ENCODE measurements at places on chromosomes 6 and 20.

GRCh38 chr20:9388813-9389161 lies 125.6 kb upstream of the LAMP5 start:
- no peak overlapping the region for H3K4me3 ChIP-seq
- no peak for DNase-seq
- H3K27ac ChIP-seq = no peak overlapping the region
- H3K27me3 ChIP-seq = no peaks in the 10 kb centered on the region
- H3K36me3 ChIP-seq = peaks cover 12% of the 10 kb centered on the region

DNA sequence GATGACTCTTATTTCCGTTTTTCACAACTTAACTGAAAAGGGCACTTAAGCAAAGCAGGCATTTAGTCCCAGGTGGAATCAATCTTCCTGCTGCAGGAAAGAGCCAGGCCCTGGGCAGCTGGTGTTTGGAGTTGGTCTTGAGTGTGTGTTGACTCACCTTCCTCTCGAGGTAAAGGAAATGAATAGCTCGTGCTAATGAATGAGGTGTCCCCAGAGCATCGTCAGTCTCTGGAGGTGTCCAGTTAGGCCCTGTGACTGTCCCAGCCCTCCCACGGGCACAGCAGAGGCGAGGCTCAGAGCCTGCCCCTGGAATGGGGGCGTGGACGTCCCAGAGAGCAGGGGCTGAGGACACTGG lies 277.7 kb downstream of the NRN1 start:
- no peak overlapping the region for H3K27ac ChIP-seq
- peaks cover 6% of the 10 kb centered on the region for H3K27me3 ChIP-seq
- H3K4me3 ChIP-seq = peak overlapping the region; percentile 11
- peak; percentile 29 for DNase-seq
- H3K4me1 ChIP-seq = peaks cover 28% of the 10 kb centered on the region
- no peaks in the 10 kb centered on the region for H3K36me3 ChIP-seq

DNA sequence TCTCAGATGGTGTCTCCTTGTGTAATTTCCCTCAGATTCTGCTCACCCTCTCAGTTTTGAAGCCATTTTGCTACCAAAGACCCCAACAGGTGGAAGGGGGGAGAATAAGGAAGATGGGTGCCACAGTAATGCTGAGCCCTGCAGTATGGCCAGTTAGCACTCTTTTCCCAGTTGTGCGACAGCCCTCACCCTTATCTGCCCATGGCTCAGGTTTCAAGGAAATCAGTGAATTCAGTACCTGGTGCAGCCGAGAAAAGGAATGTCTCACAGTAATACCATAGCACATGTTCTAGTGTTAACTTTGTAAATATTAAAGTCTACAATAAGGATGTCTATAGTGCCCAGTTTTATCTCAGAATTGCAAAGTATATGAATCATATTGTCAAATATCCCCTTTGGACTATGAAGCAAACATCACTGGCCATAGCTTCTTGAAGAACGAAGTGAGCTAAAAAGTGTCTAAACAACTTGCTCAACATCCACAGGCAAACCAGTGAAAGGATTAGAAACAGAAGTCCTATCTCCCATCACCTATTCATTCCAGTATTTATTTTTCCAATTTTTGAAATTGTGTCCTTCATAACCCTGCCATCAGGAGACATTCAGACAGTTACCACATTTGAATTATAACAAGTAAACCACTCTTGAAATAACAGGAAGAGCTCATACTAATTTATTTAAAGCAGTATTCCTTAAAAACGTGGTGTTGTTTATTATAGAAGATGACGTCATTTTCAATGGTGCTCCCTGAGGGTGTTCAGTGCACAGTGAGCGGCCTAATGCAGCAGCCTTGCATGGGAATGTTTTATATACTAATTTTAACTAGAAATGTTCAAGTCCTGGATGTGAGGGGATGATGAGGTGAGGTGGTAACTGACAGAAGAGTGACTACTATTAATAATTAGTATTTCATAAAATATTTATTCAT lies 366.2 kb downstream of the TFAP2A start:
- no peak for DNase-seq
- no peaks in the 10 kb centered on the region for H3K4me1 ChIP-seq

GRCh38 chr6:158787395-158787794 lies 31.8 kb downstream of the EZR start:
- DNase-seq = no peak
- H3K4me1 ChIP-seq = peaks cover 42% of the 10 kb centered on the region
- H3K27me3 ChIP-seq = peaks cover 13% of the 10 kb centered on the region
- peak overlapping the region; percentile 59 for H3K4me3 ChIP-seq

GRCh38 chr20:35085477-35086225 lies 7.0 kb downstream of the TRPC4AP start:
- no peak overlapping the region for H3K4me3 ChIP-seq
- H3K4me1 ChIP-seq = peaks cover 3% of the 10 kb centered on the region
- no peaks in the 10 kb centered on the region for H3K36me3 ChIP-seq
- H3K27ac ChIP-seq = no peak overlapping the region

DNA sequence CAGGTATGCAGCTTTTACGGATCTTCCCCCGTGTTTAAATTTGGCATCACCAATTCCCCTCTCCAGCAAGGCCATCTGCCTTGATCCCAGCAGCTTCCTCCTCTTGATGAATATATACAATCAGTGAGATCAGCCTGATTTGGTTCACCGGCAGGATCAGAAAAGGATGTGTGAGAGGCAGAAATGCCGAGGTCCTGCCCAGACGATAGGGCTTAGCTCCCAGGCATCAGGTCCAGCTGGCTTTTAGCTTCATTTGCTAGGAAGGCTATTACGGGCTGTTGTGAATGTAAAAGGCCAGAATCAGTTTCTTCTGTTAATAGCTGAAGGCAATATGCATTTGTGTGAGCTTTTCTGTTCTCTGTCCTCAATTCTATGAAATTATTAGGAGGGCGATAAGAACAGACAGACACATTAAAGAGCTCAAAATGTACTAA lies 372.8 kb downstream of the BTBD9 start:
- no peaks in the 10 kb centered on the region for H3K36me3 ChIP-seq
- peaks cover 3% of the 10 kb centered on the region for H3K27me3 ChIP-seq
- no peak overlapping the region for H3K4me3 ChIP-seq

GRCh38 chr6:1612974-1613306 lies 3.2 kb downstream of the FOXC1 start:
- no peaks in the 10 kb centered on the region for H3K36me3 ChIP-seq
- H3K27ac ChIP-seq = no peak overlapping the region
- DNase-seq = no peak
- H3K4me3 ChIP-seq = peak overlapping the region; percentile 92

DNA sequence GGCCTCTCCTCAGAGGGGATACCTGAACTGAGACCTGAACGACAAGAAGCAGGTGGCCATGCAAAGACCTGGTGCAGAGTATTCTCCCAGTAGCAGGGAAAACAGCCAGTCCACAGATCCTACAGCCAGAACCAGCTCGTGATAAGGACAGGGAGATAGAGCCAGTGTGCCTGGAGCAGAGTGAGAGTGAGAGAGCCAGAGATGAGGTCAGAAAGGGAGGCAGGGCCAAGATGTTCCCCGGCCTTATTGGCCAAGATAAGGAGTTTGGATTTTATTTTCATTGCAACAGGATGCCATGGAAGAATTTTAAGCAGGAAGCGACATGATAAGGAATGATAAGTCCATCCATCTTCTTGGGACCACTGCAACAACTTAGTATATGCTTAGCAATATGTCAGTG lies 111.8 kb downstream of the UBE3D start:
- no peak overlapping the region for H3K4me3 ChIP-seq
- no peaks in the 10 kb centered on the region for H3K36me3 ChIP-seq
- H3K27ac ChIP-seq = no peak overlapping the region

GRCh38 chr6:3438190-3439167 lies 18.4 kb downstream of the SLC22A23 start:
- H3K4me1 ChIP-seq = peaks cover 39% of the 10 kb centered on the region
- H3K36me3 ChIP-seq = no peaks in the 10 kb centered on the region
- peaks cover 4% of the 10 kb centered on the region for H3K27me3 ChIP-seq
- peak overlapping the region; percentile 95 for H3K27ac ChIP-seq
- DNase-seq = peak; percentile 74

GRCh38 chr6:141401168-141401567 lies 731.6 kb upstream of the GJE1 start:
- no peak overlapping the region for H3K27ac ChIP-seq
- no peak overlapping the region for H3K4me3 ChIP-seq
- no peaks in the 10 kb centered on the region for H3K36me3 ChIP-seq
- no peaks in the 10 kb centered on the region for H3K4me1 ChIP-seq
- no peaks in the 10 kb centered on the region for H3K27me3 ChIP-seq

DNA sequence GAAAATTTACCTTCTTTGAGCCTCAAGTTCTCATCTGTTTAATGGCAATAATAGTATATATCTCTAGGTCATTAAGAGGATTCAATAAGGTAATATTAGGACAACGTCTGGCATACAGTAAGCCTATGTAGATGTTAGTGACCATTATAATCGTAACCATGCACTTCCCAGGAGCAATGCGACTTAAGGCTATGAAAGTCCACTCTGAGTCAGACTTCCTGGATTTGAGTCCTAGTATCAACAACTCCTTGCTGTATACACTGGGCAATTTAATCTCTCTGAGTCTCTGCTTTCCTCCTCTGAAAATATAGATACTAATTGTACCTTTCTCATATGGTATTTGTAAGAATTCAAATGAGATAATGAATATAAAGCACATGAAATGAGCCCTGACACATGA lies 168.1 kb upstream of the HDDC2 start:
- no peak for DNase-seq
- H3K4me1 ChIP-seq = no peaks in the 10 kb centered on the region
- H3K27ac ChIP-seq = no peak overlapping the region

GRCh38 chr6:84771756-84772356 lies 7.5 kb upstream of the TBX18 start:
- H3K4me1 ChIP-seq = peaks cover 15% of the 10 kb centered on the region
- H3K27ac ChIP-seq = no peak overlapping the region
- DNase-seq = no peak
- no peak overlapping the region for H3K4me3 ChIP-seq

- no peak overlapping the region for H3K27ac ChIP-seq
- DNase-seq = no peak
- peaks cover 28% of the 10 kb centered on the region for H3K4me1 ChIP-seq
- H3K4me3 ChIP-seq = no peak overlapping the region
- H3K27me3 ChIP-seq = peaks cover 3% of the 10 kb centered on the region
Observed at GRCh38 chr20:58871533-58872102, 19.1 kb downstream of the GNAS start.

DNA sequence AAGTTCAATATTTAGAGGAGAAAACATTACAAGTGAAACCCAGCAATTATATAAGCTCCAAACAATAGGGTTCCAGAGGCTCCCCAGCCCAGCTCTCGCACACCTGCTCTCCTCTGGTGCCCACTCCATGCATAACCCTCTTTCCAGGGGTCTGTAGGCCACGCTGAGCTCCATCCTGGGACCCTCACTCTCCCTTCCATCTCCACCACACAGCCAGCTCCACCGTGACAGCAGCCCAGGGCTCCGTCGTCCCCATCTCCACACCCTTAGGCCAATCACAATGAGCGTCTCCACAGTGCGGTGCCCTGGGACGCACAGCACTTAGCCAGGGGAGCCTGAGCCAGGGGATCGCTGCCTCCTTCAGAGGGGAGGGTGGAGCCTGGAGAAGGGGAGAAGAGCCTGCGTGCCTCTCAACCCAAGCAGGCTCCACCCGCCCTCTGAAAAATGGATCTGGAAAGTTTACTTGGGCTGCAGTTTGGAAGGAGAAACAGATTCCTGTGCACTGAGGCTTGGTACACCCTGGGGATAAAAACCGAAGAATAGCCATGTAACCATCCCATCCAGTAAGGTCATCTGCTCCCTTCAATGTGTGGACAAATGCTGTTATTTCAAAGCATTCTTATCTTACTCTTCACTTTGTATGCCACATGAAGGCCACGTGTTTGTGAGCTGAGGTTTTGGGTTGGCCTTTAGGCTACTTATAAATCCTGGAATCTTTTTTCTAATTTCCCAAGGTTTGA lies 72.4 kb upstream of the GGTLC1 start:
- no peaks in the 10 kb centered on the region for H3K4me1 ChIP-seq
- no peak overlapping the region for H3K27ac ChIP-seq
- no peaks in the 10 kb centered on the region for H3K36me3 ChIP-seq
- H3K27me3 ChIP-seq = no peaks in the 10 kb centered on the region

- no peak overlapping the region for H3K27ac ChIP-seq
- no peak for DNase-seq
- H3K4me1 ChIP-seq = peaks cover 36% of the 10 kb centered on the region
- peaks cover 5% of the 10 kb centered on the region for H3K36me3 ChIP-seq
- H3K27me3 ChIP-seq = peaks cover 19% of the 10 kb centered on the region
- no peak overlapping the region for H3K4me3 ChIP-seq
Observed at GRCh38 chr20:47781632-47782031, 3.6 kb downstream of the SULF2 start.

DNA sequence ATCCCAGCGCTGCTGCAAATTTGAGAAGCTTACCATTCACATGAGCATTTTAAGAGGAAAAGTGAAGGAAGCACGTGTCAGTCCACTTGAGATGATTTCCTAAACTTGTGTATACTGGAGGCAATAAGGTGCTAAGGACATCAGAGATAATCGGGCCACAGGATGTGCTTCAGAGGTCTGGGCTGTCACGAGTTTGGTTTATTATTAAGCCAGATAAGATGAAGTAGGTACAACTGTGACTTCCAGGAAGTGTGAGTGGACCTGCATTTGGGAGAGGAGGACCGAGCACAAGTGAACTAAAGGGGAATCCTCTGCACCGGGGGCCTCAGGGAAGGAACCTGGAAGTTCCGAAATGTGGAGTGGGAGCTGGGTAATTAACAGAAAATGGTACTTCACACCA lies 1.4 kb downstream of the SAMD5 start:
- DNase-seq = no peak
- peaks cover 5% of the 10 kb centered on the region for H3K4me1 ChIP-seq
- no peaks in the 10 kb centered on the region for H3K36me3 ChIP-seq
- peaks cover 12% of the 10 kb centered on the region for H3K27me3 ChIP-seq
- peak overlapping the region; percentile 74 for H3K4me3 ChIP-seq

DNA sequence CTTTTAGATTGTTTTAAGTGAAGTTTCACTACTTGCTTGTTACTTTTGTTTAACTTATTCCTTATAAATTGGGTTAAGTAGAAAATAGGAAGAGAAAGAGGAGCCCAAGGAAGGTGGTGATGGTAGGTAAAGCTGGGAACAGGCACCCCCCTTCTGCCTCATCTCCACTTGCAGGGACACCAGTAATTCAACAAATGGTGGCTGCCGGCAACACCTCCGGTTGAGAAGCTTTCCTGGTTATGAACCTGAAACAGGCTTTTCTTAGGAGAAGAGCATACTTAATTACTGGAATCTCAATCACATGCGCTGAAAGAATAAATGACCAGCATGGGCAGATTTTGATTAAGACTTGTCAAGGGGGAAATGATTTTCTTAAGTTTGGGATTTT lies 158.9 kb upstream of the ZNF217 start:
- no peak overlapping the region for H3K27ac ChIP-seq
- no peak for DNase-seq
- peaks cover 39% of the 10 kb centered on the region for H3K4me1 ChIP-seq
- no peak overlapping the region for H3K4me3 ChIP-seq
